Stimulated activated CD8-positive, alpha-beta memory T cell treated with anti-CD3 and anti-CD28 coated beads, Interleukin-4, amount 100 ng/mL, for 1 hour (primary cell): ENCODE measurements at places on chromosomes 2 and 18.
A peak's percentile ranks its signal among the peaks of the same experiment; 100 is the strongest.

GRCh38 chr18:58013241-58014211 is 30.5 kb upstream of the NEDD4L start:
- DNase-seq: no peak

GRCh38 chr2:939936-940601 is 10.6 kb upstream of the SNTG2 start:
- DNase-seq: no peak

DNA sequence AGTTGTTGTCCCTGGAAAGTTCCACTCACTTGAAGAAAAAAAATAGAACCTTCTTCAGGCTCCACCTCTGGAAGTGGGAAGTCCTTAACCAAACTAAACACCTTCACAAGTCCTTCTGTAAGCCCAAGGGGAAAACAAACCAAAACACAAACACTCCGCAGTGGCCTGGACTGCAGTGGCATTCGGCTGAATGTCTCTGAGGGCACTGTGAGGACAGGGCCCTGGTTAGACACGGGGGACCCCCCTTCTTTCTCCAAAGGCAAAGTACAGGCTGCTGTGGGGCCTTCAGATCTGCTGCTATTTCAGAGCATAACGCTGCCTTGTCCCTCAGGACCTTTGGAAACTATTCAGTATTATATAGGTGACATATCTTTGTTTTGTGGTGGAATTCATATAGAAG is 28.1 kb downstream of the FOSL2 start:
- no peak for DNase-seq

GRCh38 chr2:17461087-17461475 is 57.2 kb downstream of the RAD51AP2 start:
- DNase-seq: no peak

- no peak for DNase-seq
Measured at GRCh38 chr2:12556762-12557161, 160.0 kb upstream of the TRIB2 start.

DNA sequence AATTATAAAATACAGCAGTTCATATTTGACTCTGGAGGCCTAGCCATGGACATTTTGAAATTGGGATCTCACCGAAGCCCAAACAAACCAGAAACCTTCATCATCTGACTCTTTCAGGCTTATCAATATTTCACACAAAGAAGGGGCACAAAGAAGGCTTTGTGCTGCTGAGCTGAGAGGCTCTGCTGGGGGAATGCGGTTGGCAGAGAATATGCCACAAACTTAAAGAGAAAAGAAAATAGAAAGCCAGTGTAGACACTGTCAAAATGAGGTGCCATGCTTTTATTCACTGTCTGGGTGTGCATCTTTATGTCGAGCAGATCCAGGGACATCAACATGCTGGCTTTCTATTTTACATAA is 162.6 kb downstream of the QPCT start:
- DNase-seq: no peak

- DNase-seq: no peak
Measured at GRCh38 chr2:68172521-68172920, 14.8 kb downstream of the PNO1 start.

GRCh38 chr2:154078926-154079325 is 207.2 kb downstream of the GALNT13 start:
- no peak for DNase-seq

GRCh38 chr2:201854841-201855240 is 48.5 kb downstream of the CDK15 start:
- no peak for DNase-seq

DNA sequence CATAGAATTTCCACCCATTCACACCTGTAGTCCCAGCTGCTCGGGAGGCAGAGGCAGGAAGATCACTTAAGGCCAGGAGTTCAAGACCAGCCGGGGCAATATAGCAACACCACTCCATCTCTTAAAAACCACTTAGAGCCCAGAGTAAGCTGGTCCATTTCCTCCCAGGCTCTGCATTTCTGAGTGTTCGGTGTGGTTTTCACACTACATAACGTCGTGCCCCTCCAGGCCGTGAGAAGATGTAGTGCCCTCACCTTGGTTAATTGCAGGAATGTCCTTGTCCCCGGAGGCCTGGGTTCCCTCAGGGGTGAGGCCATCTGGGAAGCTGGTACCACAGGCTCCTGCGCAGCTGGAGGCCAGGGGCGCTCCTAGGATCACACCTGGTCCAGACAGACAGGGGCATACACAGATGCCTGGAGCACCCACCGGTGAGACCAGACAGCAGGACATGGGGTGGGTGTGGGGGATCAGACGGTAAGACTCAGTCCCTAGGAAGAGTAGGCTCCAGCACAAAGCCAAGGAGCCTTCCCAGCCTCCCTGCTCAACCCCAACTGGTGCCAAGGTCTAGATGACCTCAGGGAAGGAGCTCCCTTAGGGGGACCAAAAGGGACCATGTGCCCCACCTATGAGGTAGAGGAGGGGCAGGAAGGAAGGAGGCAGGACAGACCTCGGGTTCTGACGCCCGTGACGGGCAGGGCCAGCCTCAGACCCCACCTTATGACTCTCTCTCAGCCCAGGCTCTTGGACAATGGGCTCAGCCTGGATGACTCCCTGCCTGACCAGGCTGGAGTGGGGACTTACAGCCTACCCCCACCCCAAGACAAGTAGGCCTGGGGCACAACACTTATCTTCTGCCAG is 752 bp downstream of the ASTL start:
- DNase-seq: no peak

GRCh38 chr2:71798266-71799012 is 345.1 kb downstream of the DYSF start:
- DNase-seq: no peak

DNA sequence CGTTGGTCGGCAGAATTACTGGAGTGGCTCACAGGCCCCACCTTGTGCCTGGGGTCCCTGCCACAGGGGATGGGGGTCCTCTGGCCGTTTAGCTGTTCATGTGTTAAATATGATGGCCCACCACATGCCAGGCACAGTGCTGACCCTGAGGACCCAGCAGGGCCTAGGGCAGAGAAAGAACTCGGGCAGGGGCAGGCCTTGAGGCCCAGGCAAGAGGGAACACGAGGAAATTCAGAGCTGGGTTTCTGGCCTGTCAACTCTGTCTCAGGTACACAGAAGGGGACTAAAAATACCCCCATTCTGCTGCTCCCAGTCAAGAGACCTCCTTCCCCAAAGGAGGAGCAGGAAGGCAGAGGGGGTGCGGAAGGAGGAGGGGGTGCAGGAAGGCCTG is 66.2 kb downstream of the DNMT3A start:
- DNase-seq: no peak

- DNase-seq: peak; percentile 19
Measured at GRCh38 chr2:26942543-26943295, 27.7 kb upstream of the MAPRE3 start.

DNA sequence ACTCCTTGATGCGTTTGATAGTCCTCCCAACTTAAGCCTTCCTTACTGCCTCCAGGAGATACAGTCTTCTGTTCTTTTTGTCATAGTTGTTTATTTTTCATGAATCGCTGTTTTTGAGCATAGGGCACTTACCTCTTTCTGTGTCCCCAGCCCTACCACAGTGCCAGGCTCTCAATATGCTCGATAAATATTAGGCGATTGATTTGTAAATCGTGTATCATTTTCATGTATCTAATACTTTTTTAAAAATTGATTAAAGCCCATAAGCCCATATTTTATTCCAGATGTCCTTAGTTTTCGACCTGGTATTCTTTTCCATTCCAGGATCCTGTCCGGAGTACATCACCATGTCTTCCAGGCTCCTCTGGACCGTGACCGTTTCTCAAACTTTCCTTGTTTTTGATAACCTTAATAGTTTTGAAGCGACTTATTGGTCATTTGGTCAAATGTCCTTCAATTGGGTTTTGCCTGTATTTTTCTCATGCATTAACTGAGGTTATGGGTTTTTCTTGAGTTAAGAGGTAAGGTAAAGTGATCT is 444 bp upstream of the MMADHC start:
- DNase-seq: no peak

DNA sequence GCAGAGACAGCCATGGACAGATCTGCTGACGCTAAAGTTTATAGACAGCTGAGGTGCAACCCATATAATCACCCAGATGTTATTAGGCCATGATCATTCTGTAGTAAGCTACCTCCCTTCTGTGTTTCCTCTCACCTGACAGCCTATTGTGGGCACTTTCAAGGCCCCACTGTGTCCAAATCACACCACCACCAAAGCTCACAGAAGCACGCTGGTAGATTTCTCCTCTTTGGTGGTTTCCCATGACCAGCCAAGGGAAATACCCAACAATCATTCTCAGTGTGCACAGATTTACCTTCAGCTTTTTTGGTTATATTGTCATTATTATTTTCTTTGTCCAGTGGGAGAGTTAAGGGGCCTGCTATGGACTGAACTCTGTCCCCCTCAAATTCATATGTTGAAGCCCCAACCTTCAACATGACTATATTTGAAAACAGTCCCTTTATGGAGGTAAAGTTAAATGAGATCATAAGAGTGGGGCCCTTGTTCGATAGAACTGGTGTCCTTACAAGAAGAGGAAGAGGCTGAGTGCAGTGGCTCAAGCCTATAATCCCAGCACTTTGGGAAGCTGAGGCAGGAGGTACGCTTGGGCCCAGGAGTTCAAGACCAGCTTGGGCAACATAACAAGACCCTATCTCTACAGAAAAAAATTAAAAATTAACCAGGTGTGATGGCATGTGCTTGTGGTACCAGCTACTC is 74.0 kb upstream of the MSH6 start:
- DNase-seq: no peak

GRCh38 chr2:28155086-28155485 is 237.6 kb upstream of the FOSL2 start:
- DNase-seq: no peak

DNA sequence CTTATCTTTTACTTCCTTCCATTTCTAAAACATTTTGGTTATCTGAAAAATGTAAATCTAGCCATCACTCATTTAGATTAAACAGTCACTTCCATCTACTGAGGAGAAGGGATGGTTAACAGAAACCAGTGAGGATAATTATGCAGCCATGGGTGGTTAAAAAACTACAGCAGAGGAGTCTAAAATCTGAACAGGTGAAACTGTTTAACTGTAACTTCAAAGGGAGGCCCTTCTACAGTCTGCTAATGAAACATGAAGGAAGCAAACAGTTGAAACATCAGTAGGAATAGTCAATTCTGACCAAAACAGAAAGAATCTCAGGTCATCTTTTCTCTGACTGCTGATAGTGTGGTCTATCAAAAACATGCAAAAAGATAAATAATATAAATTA is 71.0 kb downstream of the DTNB start:
- DNase-seq: no peak

DNA sequence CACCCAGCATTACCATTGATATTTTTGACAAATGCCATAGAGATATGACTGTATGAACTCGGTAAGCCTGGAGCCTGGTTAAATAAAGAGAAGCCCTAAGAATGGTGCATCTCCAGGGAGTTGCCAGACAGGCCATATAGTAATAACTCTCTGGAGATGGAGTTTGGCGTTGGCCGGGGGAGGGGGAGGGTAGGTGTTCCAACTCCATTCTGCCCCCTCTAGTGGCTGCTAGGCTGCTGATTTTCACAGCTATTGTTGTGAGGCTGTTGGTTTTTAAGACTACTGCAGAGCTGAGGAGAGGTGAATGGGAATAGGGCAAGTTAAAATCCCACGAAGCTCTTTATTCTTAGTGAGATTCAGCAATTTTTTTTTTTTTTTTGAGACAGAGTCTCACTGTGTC is 99.9 kb downstream of the GALNT14 start:
- no peak for DNase-seq

- no peak for DNase-seq
Measured at GRCh38 chr2:107584577-107584976, 242.1 kb upstream of the RGPD4 start.

DNA sequence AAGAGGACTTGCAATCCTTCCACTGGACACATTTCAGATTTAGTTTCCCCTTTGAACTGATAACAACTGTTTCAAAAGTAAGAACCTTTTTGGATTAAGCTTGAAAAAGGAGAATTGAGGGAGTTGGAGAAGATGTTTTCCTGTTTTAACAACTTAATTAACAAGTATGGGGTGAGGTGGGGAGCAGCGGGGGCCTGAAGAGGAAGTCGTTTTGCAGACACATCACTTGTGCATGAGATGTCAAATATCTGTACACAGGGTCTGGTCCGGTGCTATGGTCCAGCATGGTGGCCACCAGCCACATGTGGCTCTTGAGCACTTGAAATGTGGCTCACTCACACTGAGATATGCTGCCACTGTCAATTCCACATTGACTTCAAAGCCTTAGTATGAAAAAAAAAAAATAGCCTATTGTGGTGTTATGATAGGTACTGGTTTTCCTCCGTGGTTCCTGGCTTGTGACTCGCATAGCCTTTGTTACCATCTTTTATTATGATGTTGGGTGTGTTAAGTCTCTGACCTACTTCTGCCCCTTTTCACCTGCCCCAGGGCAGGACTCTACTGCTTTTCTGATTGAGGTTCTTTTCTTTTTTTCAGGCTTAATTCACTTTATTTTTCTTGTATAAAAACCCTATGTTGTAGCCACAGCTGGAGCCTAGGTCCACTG is 205.5 kb downstream of the BCL2 start:
- no peak for DNase-seq

DNA sequence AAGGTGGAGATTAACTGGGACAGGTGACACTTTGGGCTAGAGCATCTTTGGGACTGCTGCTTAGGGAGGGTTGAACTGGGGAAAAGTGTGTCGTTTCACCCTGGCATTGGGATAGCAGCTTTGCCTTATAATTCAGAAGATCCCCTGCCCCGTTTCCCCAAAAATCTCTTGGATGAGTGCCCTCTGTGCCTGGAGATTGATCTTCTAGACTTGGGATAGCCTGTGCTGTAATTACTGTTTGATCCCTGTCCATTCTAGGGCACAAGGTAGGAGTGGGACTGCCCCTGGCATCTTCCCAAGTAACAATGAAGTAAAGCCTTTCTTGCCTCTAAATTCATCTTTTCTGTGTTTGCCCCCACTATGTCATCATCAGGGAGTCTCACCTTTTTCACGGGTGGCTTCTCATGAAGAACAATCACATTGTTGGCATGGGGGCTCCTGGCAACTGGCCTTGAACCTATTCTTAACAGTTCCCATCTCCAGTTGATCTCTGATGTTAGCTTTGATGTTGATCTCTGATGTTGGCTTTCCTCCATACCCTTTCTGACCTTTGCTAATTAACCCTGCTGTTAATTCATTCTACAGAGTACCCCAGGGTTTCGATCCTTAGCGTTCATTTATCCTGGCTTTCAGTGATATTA is 21.6 kb downstream of the MTHFD2 start:
- DNase-seq: no peak

GRCh38 chr2:165818920-165819319 is 24.9 kb upstream of the GALNT3 start:
- no peak for DNase-seq

DNA sequence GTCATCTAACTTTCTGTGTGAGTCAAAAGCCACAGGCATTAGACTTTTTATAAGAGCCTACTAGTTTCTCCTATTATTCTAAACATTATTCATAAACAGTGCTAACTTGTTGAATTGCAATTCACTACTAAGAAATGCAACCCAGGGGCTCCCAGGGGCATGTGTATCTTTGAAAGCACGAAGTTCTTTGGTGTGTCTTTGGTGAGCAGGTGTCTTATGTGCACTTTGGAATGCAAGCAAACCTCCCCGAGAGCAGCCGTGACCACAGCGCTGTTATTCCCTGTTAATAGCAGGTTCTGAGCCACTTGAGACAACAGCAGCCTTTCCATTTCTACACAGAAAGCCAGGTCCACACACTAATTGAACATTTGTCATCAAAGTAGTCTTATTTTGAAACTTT is 123.5 kb downstream of the PRKRA start:
- DNase-seq: no peak
